Epithelial cell of proximal tubule (primary cell): ENCODE measurements at places on chromosomes 1 and 21.

- no peak for DNase-seq
These were observed 23.3 kb upstream of the SNX7 start for GRCh38 chr1:98638185-98638584.

GRCh38 chr1:85258536-85259117 is 835 bp downstream of the C1orf52 start:
- DNase-seq: no peak

DNA sequence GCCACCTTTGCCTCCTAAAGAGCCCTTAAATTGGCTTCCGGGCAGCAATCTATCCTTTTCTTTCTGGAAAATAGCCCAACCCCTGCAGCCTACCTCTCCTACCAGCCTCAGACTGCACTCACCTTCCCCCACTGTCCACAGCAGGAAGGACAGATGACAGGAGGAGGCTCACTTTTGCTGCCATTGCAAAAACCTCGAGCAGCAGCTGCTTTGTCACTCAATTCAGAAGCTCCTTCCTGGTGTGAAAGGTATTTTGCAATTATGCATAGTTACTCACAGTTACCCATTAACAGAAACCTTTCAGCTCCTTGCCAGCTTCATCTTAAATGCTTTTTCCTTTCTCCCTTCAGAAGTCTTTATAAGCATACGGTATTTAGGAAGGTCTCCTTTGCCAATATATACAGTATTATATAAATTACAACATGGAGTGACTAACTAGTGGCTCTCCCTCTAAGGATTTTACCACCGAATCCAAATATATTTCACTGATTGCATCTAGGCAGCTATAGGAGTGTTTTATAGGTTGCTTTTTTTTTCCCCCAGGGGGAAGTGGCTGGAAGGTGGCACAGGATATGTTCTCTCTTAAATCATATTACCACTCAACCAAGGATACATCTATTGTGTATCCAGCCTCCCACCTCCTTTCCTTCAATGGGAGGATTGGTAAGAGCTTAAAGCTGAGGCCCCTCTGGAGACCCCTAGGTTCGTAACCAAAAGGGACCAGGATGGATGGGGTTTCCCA is 142.1 kb upstream of the IPO9 start:
- peak; percentile 59 for DNase-seq

DNA sequence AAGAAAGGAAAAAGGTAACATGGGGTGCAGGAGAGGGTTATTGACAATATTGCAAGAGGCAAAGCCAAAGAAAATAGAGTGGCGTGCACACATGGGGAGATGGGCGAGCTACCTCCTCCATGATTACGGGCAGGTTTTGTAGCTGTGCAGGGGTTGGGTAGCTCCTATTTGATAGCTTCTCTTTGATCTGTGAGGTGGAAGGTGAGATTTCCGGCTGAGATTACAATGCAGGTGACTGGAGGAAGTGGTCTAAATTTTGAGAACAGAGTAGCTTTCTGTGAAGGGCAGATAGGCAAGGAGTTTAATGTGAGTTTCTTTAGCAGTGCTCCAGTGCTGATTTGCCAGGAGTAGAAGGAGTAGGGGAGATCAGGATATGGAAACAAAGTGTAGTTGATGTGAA is 263.4 kb downstream of the PLA2G4A start:
- no peak for DNase-seq

DNA sequence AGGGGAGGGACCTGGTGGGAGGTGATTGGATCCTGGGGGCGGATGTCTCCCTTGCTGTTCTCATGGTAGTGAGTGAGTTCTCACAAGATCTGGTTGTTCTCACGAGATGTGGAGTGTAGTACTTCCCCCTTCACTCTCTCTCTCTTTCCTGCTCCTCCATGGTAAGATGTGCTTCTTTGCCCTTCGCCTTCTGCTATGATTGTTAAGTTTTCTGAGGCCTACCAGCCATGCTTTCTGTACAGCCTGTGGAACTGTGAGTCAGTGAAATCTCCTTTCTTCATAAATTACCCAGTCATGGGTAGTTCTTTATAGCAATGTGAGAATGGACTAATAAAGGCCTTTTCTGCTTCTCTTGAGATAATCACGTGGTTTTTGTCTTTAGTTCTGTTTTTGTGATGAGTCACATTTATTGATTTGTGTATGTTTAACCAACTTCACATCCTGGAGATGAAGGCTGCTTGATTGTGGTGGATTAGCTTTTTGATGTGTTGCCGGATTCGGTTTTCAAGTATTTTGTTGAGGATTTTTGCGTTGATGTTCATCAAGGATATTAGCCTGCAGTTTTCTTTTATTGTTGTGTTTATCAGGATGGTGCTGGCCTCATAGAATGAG is 45.5 kb downstream of the RABGAP1L start:
- no peak for DNase-seq

DNA sequence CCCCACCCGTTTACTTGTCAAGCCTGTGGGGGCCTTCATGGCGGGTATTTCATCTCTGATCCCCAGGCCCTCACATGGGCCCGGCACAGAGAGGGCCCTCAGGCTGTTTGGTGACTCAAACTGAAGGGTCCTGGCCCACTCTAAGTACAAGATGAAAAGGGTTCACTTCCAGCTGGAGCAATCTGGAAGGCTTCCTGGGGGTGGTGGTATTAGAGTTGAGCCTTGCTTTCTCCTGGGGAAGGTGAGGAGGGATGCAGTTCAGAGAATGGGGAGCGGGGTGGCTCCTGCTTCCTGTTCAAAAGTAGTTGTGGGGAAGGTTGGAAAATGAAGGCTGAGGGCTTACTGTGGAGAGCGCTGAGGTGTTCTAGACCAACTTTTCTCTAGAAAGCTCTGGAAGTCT is 47.7 kb downstream of the DHRS3 start:
- DNase-seq: no peak

DNA sequence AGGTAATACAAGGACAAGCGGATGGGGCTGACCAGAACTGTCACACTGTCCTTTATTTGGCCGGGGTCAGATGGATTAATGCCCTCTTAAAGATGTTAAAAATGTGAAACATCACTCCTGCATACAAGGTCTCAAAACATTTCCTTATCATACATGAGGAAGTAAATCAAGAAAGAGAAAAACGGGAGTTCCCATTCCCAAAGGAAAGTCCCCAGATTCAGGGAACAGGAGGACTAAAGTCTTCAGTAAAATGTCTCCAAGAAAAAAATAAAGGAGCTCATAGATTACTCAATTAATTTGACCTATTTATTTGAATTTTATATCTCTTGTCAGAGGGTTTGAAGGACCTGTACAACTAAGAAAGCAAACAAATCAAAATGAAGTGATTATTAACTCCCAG is 13.4 kb upstream of the HSD11B1 start:
- no peak for DNase-seq

GRCh38 chr1:75472089-75472970 is 138.6 kb downstream of the SLC44A5 start:
- DNase-seq: no peak

DNA sequence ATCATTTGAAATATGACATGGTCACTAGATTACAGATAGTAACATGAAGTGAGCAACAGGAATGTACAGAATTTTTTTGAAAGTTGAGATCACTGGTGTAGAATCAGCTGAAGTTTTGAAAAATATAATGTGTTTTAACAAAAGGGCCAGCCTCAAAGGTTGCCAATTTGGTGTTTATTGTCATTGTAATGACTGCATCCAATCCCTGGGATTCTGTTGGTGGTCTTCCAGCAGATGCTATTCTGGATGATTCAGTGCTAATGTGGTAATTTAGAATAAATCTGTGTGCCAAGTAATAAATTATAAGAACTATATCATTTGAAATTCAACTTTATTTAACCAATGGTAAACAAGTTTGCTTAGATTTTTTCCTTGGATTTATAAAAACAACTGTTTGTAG is 436.4 kb upstream of the PKN2 start:
- no peak for DNase-seq

DNA sequence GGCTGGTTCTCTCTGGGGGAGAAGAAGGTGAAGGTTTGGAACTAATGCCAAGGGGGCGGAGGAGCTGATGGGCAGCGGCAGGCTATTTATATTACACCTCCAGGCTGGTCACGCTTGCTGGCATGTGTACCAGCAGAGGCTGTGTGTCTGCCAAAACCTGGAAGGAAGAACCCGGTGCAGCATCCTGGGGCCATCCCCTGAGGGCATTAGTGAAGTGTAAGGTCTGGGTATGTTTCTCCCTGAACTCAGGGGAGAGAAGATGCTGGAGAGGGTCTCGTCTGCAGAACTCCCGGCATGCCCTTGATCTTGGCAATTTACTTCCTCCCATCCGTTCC is 5.3 kb downstream of the DISP3 start:
- DNase-seq: no peak

DNA sequence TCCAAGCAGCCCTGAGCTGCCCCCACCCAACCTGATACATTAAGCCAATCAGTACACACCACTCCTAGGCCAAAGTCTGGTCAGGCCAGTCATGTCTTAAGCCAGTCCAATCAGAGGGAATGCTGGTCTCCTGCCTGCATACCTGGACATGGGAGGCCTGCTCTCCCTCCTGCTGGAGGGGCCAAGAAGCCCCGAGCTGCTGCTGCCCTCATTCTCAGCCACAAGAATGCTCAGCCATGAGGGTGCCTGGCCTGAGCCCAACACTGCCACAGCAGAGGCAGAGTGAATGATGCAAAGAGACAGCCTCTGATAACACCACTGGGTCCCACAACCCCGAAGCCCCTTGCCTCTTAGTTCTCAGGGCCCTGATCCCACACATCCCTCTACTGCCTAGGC is 23.0 kb downstream of the CHD5 start:
- no peak for DNase-seq

DNA sequence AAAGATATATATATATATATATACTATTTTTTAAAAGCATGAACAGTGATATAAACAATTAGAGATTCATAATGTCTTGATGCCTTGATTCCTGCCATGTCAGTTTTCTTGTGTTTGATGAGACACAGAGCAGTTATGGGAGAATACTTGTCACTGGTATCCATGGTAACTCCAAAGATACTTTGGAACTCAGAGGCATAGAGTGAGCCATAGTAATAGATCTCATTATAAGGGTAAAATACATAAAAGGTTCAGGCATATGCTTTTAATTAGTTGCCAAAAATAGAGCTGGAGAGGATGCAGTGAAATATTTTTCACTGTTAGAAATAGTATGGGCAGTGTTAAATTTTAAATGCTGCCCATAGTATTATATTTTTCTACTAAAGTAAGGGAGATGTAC is 134.1 kb downstream of the SYT14 start:
- no peak for DNase-seq

DNA sequence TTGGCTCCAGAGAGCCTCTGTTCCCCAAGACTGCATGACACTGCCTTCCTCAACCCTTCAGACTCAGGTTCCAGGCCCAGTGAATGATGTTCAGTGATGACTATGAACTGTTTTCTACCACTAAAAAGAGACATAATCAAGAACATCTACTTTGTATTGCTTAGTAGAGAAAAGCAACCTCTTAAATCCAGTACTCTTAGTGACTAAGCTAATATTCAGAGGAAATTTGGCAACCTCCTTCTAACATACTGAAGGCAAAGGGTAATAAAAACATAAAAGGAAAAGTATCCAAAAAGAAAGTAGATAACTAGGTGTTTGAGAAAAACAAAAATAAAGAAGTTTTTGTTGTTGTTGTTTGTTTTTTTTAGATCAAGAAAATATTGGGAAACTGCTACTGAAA is 153.3 kb upstream of the RUNX1 start:
- DNase-seq: no peak

GRCh38 chr1:196209983-196210382 is 398.3 kb downstream of the KCNT2 start:
- DNase-seq: no peak

DNA sequence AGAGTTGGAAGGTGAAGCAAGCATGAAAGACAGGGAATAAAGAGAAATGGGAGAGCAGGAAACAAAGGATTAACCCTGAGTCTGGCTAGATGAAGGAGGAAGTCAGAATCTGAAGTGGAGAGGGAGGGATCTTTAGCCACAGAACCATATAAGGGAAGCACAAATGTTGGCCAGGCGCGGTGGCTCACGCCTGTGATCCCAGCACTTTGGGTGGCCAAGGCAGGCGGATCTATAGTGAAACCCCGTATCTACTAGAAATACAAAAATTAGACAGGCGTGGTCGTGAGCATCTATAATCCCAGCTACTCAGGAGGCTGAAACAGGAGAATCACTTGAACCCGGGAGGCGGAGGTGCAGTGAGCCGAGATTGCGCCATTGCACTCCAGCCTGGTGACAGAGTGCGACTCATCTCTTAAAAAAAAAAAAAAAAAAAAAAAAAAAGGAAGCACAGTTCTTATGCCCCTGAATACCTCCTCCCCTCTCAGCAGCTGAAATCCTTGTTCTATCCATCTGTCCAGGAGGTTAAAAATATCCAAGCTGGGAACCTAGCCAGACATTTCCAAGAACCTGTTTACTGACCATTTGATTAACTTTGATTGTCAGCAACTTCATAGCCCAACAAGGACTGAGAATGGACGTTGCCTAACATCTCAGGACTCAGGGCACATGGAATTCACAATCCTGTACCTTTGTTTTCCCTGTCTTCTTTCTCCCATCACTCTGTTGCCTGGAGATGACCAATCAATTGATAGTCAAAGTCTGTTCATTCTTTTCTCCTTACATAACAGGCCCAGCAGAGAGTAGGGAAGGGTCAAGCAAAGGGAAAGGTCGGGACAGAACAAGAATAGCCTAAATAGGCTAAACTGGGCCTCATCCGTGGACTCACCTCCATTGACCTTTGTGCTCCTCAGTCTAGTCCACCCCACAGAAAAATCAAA is 10.6 kb downstream of the TXNIP start:
- DNase-seq: peak; percentile 88

DNA sequence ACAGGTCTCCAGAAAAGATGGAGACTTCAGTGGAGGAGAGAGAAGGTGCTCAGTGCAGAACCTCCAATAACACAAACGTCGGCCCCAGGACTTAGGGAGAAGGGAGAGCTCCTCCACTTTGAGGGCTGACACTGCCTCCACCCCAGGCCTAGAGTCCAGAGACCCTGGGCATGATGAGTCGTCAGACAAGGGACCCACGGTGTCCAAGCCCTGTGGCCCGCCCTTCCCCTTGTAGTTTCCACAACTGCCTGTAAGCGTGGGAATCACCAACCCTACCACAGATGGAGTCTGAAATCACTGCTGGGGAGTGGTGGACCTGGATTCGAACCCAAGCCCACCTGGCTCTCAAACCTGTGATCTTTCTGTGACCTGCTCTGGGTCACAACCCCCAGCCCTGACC is 281.1 kb downstream of the NPHP4 start:
- no peak for DNase-seq

- DNase-seq: no peak
These were observed 31.9 kb upstream of the LYPD8 start for GRCh38 chr1:248787430-248787829.

DNA sequence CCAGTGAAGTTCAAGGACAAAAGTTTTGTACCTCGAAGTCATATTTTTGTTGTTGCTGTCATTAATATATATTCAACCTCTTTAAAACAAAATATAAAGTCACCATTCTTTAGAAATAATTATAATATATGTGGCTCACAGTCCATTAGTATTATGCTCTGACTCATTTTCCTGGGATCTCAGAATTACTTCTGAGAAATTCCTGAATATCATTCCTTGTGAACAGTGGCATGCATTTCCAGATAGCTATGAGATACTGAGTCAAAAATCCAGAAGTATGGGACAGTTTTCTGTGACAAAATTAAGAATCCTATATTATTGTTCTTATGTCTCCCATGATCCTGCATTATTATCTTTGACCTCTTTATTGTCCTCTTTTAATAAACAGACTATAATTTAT is 13.8 kb upstream of the RGS21 start:
- DNase-seq: no peak
